ENCODE measurements at places on chromosomes 1 and 21. TPM values are rescaled to one million over a fixed set of nuclear protein-coding genes. Genes with fewer than 3 reads are reported as not detected.

DNA sequence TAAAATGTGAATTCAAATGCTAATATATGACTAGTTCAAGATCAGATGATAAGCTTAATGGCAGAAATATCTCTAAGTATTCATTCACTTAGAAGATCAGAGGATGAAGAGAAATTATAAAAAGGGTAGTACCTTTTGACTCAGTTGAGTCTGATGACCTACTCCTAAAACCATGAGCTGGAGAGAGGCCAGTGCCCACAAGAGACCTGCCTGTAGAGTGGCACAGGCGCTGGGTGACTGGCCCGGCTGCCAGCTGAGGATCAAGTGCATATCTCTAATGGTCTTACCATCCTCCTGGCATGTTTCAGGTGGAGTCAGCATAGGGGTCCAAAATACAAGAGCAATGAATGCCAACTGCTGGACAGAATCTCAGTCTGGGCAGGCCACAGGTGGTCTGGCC is 14.1 kb downstream of the DDAH1 start:
- peak; percentile 70 for DNase-seq

DNA sequence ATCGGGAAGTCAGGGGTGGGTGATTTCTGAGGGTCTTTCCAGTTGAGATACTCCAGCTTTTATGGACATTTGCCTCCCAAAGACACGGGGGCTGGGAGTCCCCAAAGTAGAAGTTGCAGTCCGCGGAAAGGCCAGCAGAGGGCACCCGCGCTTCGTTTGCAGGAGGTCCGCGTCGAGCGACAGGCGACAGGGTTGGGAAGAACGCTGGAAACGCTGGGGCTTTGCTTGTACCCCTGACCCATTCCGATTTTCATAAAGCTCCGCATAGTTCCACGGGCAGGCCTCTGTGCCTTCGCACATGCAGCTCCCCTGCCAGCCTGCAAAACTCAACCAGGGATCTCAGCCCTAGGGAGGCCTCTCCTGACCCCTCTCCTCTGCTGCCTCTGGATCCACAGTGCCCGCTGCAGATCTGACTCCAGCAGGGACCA is 44.2 kb upstream of the LAPTM5 start:
- DNase-seq = peak; percentile 85

DNA sequence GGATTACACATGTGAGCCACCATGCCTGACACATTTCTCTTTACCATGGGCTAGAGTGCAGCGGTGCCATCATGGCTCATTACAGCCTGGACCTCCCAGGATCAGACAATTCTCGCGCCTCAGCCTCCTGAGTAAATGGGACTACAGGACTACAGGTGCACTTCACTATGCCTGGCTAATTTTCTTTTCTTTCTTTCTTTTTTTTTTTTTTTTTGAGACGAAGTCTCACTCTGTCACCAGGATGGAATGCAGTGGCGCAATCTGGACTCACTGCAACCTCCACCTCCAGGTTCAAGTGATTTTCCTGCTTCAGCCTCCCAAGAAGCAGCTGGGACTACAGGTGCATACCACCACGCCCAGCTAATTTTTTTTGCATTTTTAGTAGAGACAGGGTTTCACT is 14.8 kb upstream of the KIF1B start:
- DNase-seq = no peak

GRCh38 chr1:3984586-3984985 is 84.5 kb upstream of the C1orf174 start:
- no peak for DNase-seq

GRCh38 chr1:168098534-168099320 is 38.0 kb downstream of the GPR161 start:
- DNase-seq = no peak

DNA sequence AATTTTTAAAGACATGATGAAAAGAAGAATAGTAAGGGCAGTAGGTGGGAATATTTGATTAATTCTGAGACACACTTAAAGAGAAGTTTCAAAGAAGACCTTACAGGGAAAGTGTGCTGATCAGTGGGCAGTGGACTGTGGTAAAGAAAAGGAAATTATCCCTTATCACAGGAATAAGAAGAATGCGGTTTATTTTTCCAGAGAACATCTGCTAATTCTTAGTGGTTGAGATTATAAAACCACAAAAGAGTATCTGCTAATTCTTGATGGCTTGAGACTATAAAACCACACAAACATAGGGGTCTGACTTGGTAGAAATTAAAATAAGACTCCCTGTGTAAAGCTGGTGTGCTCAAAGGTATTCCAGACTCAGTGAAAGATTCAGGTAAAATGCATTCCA is 60.0 kb upstream of the KCTD3 start:
- DNase-seq = no peak

DNA sequence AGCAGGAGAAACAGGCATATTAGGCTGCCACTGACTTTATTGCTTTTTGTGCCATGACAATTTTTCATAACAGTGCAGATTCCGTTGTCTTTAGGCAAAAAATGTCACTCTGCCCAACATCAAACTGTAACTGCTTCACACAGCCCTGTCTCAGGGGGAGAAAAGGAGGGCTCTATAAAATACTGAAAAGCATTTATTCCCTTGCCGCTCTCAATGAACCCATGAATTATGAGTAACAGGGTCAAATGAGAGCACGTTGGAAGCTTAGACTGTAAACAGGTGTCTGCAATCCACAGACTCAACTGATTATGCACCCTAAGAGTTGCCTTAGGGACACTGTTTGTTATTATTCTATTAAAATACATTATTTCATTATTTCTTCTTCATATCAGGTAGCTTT is 292.1 kb upstream of the FMN2 start:
- no peak for DNase-seq

DNA sequence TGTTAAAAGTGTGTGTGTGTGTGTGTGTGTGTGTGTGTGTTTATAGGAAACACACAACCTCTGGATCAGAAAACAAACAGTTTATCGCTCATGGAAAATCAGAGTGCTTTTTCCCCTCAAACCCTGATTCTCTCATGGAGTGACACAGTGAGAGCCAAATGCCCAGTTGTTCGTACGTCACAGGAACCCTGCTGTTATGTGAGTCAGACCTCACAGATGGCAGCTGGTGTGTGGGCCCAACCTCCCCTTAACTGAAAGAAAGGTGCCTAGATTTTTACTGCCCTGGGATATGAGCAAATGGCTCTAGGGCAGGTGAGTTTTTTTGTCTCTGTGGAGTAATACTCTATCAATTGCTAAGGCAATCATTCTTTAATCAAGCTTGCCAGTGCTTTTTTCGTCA is 1788.1 kb downstream of the BRINP3 start:
- DNase-seq = no peak

DNA sequence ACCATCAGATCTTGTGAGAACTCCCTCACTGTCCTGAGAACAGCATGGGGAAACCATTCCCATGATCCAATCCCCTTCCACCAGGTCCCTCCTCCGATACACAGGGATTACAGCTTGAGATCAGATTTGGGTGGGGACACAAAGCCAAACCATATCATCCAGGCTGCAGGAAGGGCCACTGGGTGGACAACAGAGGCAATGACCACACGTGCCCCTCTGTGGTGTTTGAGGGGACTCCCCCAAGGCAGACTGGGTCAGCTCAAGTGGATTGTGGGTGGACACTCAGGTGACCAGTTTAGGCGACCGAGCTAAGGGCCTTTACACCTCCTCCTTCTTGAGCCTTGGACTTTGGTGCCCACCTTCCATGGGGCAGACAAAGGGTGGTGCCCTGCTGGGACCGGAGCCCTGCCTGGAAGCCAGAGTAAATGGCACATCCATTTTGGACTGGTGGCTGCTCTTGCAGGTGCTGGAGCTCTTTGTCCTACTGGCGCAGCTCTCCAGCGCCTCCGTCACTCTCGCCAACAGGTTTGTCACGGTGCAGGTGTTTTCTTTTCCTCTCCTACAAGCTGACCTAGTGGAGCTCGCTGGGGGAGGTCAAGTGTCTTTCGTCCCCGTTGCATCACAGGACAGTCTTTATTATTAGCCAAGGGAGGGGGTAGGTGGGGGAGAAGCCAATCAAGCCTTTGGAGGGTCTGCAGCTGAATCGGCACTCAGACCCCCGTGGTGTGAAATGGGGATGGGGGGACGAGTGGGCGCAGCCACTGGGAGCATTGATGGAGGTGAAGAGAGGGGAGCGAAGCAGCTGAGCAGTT is 37.6 kb downstream of the CRYAA start:
- DNase-seq = peak; percentile 17

GRCh38 chr1:153771841-153772593 is 3.2 kb upstream of the SLC27A3 start:
- DNase-seq = no peak

GBP1 gene
- total RNA-seq = 59.7 TPM

KAZN gene
- total RNA-seq = 13.2 TPM

SNX27 gene
- total RNA-seq = 62.9 TPM

ZRANB2 gene
- total RNA-seq = 146 TPM

All from upper lobe of left lung (tissue), 6 donors.